ENCODE measurements at places on chromosomes 7 and 10. TPM values are rescaled to one million over a fixed set of nuclear protein-coding genes. Genes with fewer than 3 reads are reported as not detected.

- H3K4me1 ChIP-seq = peaks cover 4% of the 10 kb centered on the region
- DNase-seq = no peak
- no peaks in the 10 kb centered on the region for H3K27me3 ChIP-seq
Observed at GRCh38 chr10:3802526-3803265, 17.7 kb upstream of the KLF6 start.

DNA sequence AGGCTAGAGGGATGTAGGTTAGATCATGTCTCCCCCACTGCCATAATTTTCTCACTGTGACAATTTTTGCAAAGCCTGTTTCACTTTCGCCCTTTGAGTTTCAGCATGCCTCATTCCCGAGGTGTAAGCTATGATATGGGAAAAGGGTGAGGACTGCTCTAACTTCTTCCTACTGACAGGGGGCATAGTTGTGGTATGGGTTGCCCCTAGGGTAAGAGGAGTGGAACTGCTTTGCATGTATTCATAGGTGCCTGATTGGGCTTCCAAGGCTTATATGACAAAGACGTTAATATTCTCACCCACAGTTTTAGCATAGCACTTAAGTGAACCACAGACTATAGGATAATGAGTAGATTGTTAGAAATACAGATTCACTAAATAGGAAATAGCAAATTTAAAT lies 148.7 kb downstream of the BBS9 start:
- H3K4me1 ChIP-seq = no peaks in the 10 kb centered on the region
- no peaks in the 10 kb centered on the region for H3K27me3 ChIP-seq
- no peak for DNase-seq
- peaks cover 5% of the 10 kb centered on the region for H3K36me3 ChIP-seq
- H3K4me3 ChIP-seq = no peak overlapping the region

GRCh38 chr7:33754933-33755928 lies 150.1 kb upstream of the BMPER start:
- H3K4me1 ChIP-seq = no peaks in the 10 kb centered on the region
- no peak for DNase-seq
- H3K36me3 ChIP-seq = no peaks in the 10 kb centered on the region

Gene NUP42
- 27.1 TPM for total RNA-seq

- H3K27me3 ChIP-seq = no peaks in the 10 kb centered on the region
- H3K27ac ChIP-seq = peak overlapping the region; percentile 84
- DNase-seq = peak; percentile 57
- H3K4me3 ChIP-seq = peak overlapping the region; percentile 43
- no peaks in the 10 kb centered on the region for H3K4me1 ChIP-seq
Observed at GRCh38 chr10:119166118-119166500, 595 bp upstream of the SFXN4 start.

Gene IL2RA
- 4.2 TPM for total RNA-seq

Gene FRMPD2
- total RNA-seq = not detected

GRCh38 chr10:84197643-84198042 lies 3.3 kb downstream of the CDHR1 start:
- H3K4me3 ChIP-seq = no peak overlapping the region
- no peaks in the 10 kb centered on the region for H3K27me3 ChIP-seq
- H3K4me1 ChIP-seq = no peaks in the 10 kb centered on the region
- no peak overlapping the region for H3K27ac ChIP-seq

DNA sequence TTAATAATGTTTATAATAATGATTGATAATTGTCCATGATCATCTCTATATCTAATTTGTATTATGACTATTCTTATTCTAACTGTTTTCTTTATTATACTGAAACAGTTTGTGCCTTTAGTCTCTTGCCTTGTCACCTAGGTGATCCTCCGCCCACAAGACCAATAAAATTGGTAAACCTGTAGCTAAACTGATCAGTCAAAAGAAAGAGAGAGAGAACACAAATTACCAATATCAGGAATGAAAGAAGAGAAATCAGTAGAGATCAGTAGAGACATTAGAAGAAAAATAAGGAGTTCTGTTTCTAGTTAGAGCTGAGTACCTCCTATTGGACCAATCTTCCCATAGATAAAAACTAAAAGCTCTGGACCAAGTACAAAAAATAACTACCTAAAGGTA lies 6.1 kb upstream of the COA1 start:
- H3K4me3 ChIP-seq = no peak overlapping the region
- H3K36me3 ChIP-seq = no peaks in the 10 kb centered on the region
- no peak overlapping the region for H3K27ac ChIP-seq
- no peaks in the 10 kb centered on the region for H3K4me1 ChIP-seq

- H3K27ac ChIP-seq = no peak overlapping the region
- no peak overlapping the region for H3K4me3 ChIP-seq
- no peaks in the 10 kb centered on the region for H3K4me1 ChIP-seq
- no peaks in the 10 kb centered on the region for H3K36me3 ChIP-seq
- H3K27me3 ChIP-seq = no peaks in the 10 kb centered on the region
Observed at GRCh38 chr7:148367731-148368475, 222.7 kb upstream of the C7orf33 start.

DNA sequence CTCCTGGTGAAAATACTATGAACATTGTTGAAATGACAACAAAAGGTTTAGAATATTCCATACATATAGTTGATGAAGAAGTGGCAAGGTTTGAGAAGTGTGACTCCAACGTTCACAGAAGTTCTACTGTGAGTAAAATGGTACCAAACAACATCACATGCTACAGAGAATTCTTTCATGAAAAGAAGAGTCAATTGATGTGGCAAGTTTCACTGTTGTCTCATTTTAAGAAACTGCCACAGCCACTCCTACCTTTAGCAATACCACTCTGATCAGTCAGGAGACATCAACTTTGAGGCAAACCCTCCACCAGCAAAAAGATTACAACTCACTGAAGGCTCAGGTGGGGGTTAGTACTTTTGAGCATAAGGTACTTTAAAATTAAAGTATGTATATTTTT lies 693.3 kb downstream of the GRID1 start:
- no peaks in the 10 kb centered on the region for H3K4me1 ChIP-seq
- H3K4me3 ChIP-seq = no peak overlapping the region
- no peak overlapping the region for H3K27ac ChIP-seq

Gene ARHGAP19
- 9.0 TPM for total RNA-seq

DNA sequence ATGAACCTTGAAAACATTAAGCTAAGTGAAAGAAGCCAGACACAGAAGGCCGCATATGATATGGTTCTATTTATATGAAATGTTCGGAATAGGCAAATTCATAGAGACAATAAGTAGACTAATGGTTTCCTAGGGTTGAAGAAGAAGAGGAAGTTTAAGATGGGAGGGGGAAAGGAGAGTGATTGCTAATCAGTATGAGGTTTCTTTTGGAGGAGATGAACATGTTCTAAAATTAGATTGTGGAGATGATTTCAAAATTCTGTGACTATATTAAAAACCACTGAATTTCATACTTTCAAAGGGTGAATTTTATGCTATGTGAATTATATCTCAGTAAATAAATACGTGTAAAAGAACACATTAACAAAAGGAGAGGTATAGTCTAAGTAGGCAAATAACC lies 176.4 kb upstream of the HPS1 start:
- DNase-seq = no peak
- H3K4me3 ChIP-seq = no peak overlapping the region
- no peaks in the 10 kb centered on the region for H3K27me3 ChIP-seq
- no peak overlapping the region for H3K27ac ChIP-seq
- H3K36me3 ChIP-seq = no peaks in the 10 kb centered on the region

DNA sequence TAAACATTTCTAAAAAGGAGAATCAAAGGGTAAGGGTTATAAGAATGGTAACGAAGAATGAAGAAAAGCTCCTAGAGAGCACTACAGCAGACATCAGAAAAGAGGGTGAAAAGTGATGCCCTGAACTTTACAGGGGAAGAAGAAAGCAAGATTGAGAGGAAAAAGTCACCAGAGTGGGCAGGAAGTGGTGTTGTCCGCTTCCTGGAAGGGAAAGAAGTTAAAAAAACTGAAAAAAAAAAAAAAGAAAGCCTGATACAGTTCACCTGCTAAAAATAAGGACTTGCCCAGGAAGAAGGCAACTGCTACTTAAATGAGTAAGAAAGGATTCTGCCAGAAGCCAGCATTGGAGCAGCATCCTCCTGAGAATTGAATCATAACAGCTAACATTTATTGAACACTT lies 330.1 kb upstream of the PHF14 start:
- no peak for DNase-seq
- no peaks in the 10 kb centered on the region for H3K36me3 ChIP-seq
- H3K4me3 ChIP-seq = no peak overlapping the region
- H3K27ac ChIP-seq = no peak overlapping the region

DNA sequence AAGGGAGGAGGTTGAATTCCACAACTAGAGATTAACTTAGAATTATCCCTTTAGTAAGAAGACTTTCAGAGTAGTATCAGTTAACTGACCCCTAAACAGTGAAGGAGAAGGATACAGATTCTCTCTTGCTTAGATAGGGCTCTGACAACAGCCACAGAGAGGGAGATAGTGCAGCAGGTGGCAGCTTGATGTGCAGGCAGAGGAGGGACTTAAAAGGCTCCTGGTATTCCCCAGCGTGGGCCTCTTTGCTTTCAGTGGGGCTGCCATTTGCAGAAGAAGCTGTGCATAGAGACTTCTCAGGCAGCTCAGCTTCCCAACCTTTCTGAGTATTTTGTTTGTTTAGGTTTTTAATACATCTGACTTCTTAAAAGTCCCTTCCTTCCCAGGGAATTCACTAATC lies 16.0 kb downstream of the FZD1 start:
- DNase-seq = no peak
- H3K4me3 ChIP-seq = no peak overlapping the region
- H3K27ac ChIP-seq = no peak overlapping the region
- H3K4me1 ChIP-seq = no peaks in the 10 kb centered on the region

- no peak overlapping the region for H3K4me3 ChIP-seq
- no peak overlapping the region for H3K27ac ChIP-seq
- no peaks in the 10 kb centered on the region for H3K27me3 ChIP-seq
- no peak for DNase-seq
Observed at GRCh38 chr10:10532826-10533225, 484.8 kb upstream of the CELF2 start.

DNA sequence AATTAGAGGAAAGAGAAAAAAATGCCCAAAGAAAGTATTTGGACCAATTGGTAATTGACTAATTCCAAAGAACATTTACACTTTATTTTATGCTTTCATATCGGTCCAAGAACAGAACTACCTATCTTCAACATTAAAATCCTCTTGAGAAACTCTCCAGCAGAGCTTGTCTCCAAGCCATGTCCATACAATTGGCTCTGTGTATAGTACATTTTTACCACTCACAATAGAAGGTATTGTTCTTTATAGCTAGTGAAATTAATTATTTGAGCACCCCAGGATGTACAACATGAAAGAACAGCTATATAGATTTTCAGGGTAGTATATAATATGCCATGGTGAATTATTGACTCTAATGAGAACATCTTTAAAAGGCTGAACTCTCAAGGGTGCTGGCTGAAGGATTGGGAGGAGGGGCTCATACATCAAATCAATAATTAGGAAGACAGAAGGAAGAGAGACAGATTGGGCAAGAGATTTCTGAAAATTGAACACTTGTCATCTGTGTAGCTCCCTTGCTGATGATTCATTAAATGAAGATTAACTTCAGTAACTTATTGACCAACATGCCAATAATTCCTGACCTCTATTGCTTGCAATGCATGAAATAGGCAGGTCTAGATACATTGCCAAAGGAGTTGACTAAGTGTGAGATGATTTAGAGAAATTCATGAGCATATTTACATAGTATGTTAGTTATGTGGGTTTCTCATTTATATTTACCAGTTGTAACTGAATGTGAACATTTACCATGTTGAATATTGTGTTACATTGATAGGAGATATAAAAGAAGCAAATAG lies 249.7 kb downstream of the MTERF1 start:
- no peak for DNase-seq
- no peaks in the 10 kb centered on the region for H3K27me3 ChIP-seq
- no peak overlapping the region for H3K27ac ChIP-seq

DNA sequence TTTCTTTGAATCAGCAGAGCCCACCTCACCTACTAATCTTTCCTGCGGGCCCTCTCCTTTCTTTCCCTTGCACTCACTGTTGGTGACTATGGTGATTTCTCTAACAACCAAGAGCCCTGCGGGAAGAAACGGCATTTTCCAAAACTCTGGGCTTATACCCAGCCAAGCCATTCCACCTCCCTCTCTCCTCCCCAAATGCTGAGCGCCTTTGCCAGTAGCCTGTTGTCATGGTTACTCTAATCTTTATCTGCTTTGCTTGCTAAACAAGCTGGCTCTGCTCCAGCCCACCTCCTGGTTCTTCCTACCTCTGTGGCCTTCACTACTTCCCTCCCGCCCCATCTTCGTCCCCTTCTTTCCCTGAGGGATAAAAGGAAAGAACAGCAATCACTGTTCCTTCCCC lies 86.7 kb downstream of the DGKI start:
- no peak overlapping the region for H3K4me3 ChIP-seq
- DNase-seq = no peak
- peaks cover 3% of the 10 kb centered on the region for H3K4me1 ChIP-seq

GRCh38 chr7:25727446-25727845 lies 424.6 kb upstream of the NFE2L3 start:
- no peaks in the 10 kb centered on the region for H3K27me3 ChIP-seq
- H3K36me3 ChIP-seq = no peaks in the 10 kb centered on the region
- no peak overlapping the region for H3K27ac ChIP-seq
- DNase-seq = no peak

DNA sequence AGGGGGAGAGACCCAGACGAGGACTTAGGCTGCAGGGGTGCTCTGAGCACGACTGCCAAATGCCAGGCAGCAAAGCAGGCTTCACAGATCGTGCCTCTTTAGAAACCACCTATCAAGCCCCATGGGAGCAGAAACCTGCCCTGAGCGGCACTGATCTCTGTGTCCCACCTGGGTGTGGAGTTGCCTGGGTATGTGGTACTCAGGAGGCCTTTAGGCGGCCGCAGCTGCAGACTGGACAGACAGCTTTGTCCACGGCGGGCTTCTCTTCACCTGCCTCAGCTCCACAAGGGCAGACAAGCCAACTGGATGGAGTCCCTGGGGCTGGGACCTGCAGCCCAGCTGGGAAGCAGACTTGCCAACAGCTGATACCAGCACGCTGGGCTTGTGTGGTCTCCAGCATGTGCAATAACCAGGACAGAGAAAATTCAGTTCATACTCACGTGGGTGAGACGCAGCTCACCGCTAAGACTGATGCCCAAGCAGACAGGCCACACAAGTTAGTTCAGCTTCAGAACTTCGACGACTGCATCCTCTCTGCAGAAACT lies 163.2 kb downstream of the EBF3 start:
- no peaks in the 10 kb centered on the region for H3K27me3 ChIP-seq
- H3K36me3 ChIP-seq = no peaks in the 10 kb centered on the region
- DNase-seq = no peak
- no peak overlapping the region for H3K4me3 ChIP-seq

- H3K36me3 ChIP-seq = no peaks in the 10 kb centered on the region
- no peak for DNase-seq
- no peaks in the 10 kb centered on the region for H3K27me3 ChIP-seq
Observed at GRCh38 chr7:44971902-44972441, 6.8 kb downstream of the MYO1G start.

GRCh38 chr10:48802611-48803071 lies 118.0 kb downstream of the WDFY4 start:
- no peaks in the 10 kb centered on the region for H3K27me3 ChIP-seq
- H3K36me3 ChIP-seq = no peaks in the 10 kb centered on the region
- H3K4me3 ChIP-seq = no peak overlapping the region

Gene GIMAP1
- 5.4 TPM for total RNA-seq

GRCh38 chr7:93562936-93563335 lies 11.6 kb downstream of the CALCR start:
- no peaks in the 10 kb centered on the region for H3K4me1 ChIP-seq
- H3K27me3 ChIP-seq = no peaks in the 10 kb centered on the region
- no peak for DNase-seq

All from aorta (tissue), 5 donors.